Stimulated activated CD8-positive, alpha-beta memory T cell treated with anti-CD3 and anti-CD28 coated beads, Interleukin-7, amount 100 ng/mL, for 48 hours (primary cell): ENCODE measurements at places on chromosomes 3 and 15.

DNA sequence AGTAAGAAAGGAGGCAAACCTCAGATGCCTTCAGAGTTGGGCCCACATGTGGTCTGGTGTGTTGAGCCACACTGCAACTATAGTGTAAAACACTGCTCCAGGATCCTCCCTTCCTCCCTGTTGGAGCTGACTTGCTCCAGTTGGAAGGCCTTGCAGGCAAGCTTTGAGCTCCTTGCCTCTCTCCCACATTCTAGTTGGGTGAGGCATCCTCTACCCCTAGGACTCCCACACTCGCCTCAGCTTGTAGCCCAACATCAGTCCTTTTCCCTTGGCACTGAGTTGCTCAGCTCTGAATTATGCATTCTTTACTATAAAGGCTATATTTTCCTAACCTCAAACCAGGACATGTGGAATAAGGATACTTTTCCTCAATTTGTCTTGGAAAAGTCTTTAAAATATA lies 143.9 kb downstream of the NECTIN3 start:
- no peak for DNase-seq

DNA sequence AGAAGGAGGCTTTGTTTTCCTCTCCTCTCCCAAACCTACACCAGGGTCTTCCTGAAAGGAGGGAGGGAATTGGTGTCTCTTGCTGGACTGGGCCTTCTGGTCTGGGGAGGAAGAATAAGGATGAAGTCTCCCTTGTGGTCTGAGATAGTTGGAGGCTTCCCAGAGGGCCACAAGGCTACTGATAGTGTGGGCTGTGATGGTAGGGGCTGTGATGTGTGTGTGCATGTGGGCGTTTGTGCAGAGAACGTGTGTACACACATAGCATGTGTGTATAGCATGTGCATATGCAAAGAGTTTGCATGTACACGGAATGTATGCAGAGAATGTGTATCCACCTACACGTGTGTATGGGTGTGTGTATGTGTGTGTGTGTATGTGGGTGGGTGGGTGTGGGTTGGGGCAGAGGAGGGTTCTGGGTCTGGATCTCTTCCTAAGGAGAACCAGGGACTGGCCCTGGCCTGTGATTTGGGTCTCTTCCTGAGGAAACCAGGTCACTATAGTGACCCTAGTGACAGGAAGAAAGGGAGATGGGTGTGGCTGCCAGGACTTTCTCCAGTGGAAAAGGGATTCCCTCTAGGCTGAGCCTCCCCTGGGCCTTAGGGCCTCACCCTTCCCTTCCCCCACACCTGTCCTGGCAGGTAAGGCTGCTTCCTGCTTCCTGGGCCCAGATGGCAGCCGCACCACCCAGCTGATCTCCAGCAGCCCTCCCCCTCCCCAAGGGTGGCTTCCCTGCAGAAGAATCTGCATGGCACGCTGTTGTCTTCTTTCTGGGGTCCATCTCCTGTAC lies 1.7 kb downstream of the FLNB start:
- no peak for DNase-seq

DNA sequence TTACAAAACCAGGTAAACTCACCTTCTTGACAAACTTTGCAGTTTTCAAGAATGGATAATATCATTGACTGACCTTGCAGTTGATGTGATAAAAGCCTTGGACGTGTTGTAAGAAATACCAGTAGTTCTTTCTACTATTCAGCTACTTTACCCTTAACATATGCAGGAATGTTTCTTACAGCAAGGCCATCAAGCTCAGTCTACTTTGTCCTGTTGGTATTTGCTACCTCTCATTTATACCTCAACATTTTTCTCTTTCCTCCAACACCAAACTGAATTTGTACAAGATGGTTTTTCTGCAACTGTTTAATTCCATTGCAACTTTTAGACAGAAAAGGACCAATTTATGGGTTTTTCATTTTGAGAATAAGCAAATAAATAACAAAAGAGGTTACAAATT lies 147.4 kb upstream of the BCHE start:
- DNase-seq = no peak

- no peak for DNase-seq
These were observed 667.4 kb downstream of the ROBO2 start for GRCh38 chr3:77707281-77707680.

DNA sequence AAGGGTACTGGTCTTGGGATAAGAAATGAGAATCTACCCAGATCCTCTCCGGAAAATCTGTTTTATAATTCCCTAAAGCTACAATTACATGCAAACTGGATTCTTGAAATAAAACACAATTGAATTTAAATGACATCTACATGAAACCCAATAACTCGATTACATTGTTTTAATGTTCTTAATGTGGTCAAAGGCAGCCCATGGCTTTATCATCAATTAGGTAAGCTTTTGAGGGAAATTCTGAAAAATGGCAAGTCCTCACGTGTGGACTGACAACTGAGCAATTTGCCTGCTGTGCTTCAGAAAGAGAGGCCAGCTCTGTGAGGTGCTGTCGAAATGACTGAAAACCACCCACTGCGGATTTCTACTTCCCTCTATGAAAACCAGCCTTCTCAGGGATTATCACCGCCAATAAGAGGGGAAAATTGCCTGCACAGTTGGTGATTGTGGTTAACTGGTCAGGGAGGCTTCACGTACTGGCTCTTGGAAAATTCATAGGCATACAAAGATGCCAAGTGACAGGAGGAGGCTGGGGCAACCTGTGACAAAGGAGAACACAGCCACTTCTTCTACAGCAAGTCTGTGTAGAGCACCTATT lies 200.8 kb upstream of the SLCO3A1 start:
- no peak for DNase-seq

DNA sequence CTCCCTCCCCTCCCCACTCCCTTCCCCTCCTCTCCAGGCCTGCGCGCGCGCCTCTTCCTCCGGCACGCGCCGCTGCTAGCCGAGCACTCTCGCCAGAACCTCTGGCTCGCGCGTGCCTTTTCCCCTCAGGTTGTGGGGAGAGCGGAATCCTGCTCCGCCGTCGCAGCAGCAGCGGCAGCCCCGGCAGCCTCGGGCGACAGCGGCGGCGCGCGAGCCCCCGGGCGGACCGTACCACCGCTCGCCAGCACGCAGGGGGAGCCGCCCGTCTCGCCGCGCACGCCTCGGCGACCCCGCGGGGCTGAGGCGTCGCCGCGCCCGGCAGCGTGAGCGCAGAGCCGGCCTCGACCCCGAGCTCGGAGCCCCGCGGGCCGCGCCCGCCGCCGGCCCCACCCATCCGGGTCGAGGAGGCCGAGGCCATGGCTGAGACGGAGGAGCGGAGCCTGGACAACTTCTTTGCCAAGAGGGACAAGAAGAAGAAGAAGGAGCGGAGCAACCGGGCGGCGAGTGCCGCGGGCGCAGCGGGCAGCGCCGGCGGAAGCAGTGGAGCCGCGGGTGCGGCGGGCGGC lies at the start of gene CDV3:
Gene CDV3 (plus strand): TSS at position 58 of the 566 bp plus-strand sequence. CDS start 359 bp downstream, at position 417.
- no peak for DNase-seq

DNA sequence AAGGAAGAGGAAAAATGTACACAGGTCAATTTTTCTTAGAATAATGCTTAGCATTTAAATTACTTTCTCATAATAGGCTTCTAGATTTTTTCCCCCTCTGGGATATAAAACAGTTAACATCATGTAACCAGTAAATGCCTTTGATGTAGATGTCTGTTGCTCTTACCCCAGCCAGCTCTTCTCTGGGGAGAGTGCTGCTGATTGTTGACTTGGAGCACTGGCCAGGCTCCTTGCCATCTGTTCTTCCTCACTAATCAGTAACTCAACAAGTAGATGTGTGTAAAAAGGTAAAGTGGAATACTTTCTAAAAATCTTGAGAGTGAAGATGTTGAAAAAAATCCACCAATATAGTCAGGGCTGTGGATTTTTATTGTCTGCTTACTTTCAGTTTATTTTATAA lies 42.2 kb downstream of the RIOX2 start:
- no peak for DNase-seq

DNA sequence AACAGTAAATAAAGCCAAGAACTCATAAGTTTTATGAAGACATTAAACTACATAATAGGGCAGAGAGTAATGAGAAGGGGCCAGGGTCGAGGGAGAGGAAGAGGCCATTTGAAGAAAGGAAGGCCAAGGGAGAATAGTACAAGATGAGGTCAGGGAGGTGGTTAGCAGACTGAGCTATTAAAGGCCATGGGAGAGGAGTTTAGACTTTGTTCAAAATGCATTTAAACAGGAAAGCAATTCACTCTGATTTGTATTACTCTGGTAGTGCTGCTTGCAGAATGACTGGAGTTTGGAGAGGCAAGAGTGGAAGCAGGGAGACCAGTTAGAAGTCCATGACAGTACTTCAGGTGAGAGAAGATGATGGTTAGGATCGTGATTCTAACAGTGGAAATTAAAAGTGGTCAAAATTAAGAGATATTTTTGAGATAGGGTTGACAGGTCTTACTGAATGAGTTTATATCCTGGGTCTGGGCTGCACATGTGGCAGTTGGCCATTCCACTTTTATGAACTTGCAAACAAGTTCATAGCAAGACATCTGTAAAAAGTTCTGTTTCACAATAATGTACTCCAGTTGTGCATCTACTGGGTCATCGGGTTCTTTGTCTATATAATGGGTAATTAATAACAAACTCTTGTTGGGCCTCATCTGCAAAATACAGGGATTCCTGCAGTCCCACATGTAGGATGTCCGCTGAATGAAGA lies 16.3 kb downstream of the PPP2R3A start:
- DNase-seq = no peak

GRCh38 chr3:168398371-168399025 lies 302.8 kb upstream of the GOLIM4 start:
- DNase-seq = no peak

GRCh38 chr3:184679056-184679816 lies 32.6 kb downstream of the MAGEF1 start:
- DNase-seq = no peak
